ENCODE measurements at places on chromosomes 1 and 21.

DNA sequence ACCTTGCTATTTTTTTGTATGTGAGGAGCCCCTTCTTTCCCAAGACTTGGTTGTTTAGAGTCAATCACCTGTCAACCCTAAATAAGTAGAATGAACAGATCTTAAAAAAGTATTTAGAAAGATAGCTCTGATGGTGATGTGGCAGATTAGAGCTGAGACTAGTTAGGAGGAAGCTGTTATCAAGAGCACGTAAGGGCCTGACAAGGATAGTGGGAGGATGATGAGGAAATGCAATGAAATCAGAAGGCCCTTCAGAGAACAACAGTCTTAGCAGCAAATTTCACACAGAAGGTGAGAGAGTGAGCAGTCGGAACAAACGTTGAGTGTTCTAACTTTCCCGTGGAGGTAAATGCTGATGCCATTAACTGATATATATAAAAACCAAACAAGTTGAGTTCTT lies 15.9 kb upstream of the S1PR1 start:
- DNase-seq, result no peak

DNA sequence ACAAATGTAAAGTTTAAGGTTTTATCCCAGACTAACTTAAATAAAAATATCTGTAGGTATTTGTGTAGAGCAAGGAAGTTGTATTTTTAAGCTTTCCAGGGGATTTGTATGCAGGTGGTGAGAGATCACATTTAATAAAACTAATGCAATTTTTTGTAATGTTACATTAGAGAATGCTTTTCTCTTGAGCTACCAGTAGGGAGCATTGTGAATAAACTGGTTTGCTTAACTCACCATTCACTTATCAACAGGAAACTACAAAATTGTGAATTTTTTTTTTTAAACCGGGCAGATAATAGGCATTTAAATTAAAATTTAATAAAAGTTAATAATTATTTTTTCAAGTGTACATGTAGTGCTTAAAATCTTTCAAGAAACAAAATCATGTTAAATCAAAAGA lies 78.6 kb downstream of the IVNS1ABP start:
- DNase-seq, result no peak

DNA sequence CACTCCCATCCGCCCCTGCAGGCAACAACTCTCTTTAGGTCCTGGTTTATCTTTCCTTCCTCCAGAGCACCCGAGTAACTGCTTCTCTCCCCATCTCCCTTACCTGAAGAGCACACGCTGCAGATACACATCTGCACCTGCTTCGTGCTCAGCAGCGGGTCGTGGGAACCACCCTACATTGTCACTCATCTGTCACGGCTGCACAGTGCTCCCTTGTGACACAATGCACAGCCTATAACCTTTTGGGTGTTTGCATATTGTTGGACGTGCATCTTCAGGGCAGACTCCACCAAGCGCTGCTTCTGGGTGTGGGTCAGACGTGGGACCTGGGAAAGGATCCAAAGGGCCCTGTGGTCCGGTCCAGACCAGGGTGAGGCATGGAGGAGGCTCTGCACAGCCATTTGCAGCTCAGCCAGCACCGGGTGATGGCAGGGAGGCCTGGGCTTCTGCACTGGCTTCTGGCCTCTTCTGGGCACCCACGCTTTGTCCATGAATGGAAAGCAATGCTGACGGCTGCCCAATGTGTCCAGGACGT lies 42.5 kb downstream of the WDR4 start:
- DNase-seq, result no peak

- peak; percentile 93 for DNase-seq
Measured at GRCh38 chr1:146036965-146037646, 15.6 kb upstream of the HJV start.

DNA sequence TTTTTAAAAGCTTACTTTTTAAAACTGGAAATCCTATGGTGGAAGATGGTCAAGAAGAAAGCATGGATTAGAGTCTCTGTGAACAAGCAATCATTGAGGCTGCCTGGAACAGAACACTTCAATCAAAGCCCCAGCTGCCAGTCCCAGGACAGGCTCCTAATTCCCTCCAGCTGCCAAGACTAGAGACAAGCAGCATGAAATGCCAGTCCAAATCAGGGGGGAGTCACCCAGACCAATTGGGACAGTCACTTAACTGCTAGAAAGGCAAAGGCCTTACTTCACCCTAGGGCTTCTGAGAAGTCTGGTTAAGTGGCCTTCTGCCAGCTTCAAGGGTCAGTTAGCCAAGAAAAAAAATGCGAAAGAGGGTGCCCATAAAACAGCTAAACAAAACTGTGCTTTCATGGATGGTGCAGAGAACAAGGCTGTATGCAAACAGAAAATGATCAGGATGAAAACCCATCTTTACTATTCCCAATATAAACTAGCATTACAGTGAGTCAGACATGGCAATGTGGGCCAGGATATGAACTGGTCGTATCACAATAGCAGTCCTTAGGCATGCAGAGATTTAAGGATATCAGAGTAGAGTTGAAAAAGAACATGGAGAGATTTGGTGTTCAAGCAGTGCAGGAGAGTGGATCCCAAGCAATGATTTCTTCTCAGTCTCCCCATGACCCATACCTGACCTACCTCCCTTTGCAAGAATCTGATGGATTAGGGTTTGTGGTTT lies 31.0 kb upstream of the MAN1A2 start:
- DNase-seq, result peak; percentile 54

DNA sequence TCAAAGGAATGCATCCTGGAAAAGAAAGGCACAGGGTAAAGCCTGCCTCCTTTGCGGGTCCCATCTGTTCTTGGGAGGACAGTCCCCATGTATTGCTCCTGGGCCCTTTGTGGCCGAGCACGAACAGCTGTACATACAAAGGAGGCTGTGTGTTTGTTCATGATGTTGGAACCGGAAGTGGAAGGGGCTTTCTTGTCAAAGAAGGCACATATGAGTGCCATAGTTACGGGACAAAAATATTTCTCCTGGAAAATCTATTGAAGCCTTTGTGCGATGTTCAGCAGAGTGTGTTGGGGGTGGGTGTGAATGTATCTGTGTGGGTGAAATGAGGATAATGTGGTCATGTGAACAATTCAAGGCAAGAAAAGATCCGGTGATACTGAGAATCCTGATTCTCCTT lies 297.6 kb downstream of the DISC1 start:
- DNase-seq, result peak; percentile 39
